ENCODE measurements at places on chromosomes 3 and 15.

DNA sequence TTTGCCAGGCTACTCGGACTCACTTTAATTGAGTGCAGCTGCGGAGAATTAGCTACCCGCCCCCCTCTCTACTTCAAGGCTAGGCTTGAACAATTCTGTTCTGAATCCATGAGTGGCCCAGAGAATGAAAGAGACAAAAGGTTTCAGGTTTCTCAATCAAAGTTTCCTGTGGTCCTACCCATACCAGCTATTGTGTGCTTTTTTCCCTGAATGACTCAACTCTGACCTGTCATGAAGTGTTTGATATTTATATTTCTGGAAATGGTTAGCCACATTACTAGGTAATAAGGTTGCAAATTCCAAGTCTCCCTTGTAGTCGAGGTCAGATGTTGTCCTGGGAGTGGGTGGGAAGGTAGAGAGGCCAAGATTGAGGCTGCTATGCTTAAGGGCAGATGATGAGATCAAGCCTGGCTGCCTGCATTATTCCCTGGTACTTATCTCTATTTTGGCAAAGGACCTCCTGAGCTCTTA, 392.7 kb upstream of the TBL1XR1 start:
- no peak for DNase-seq

GRCh38 chr3:114362815-114363214, 69.0 kb downstream of the TIGIT start:
- DNase-seq: no peak

GRCh38 chr3:143383421-143383820, 263.9 kb downstream of the CHST2 start:
- DNase-seq: no peak

GRCh38 chr15:76439542-76439941, 103.0 kb downstream of the ISL2 start:
- DNase-seq: no peak

DNA sequence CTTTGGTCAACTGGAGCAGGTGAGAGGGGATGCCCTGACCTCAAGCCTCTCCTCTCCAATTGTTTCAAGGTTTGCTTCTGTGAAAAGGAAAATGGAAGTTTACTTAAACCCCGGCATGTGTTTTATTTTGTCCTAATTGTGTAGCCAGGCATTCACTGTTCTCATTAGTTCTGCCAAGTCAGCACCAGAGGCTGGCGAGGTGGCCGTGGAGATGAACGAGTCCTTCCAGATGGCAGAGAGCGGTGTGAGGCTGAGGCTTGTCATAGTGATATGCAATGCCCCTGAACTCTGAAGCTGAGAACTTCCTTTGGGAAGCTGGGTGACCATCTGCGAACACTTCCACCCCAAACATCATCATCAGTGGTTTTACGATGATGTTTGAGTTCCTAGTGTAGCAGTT, 199.6 kb downstream of the TJP1 start:
- no peak for DNase-seq

GRCh38 chr3:8651418-8652323, 7.1 kb upstream of the SSUH2 start:
- no peak for DNase-seq

DNA sequence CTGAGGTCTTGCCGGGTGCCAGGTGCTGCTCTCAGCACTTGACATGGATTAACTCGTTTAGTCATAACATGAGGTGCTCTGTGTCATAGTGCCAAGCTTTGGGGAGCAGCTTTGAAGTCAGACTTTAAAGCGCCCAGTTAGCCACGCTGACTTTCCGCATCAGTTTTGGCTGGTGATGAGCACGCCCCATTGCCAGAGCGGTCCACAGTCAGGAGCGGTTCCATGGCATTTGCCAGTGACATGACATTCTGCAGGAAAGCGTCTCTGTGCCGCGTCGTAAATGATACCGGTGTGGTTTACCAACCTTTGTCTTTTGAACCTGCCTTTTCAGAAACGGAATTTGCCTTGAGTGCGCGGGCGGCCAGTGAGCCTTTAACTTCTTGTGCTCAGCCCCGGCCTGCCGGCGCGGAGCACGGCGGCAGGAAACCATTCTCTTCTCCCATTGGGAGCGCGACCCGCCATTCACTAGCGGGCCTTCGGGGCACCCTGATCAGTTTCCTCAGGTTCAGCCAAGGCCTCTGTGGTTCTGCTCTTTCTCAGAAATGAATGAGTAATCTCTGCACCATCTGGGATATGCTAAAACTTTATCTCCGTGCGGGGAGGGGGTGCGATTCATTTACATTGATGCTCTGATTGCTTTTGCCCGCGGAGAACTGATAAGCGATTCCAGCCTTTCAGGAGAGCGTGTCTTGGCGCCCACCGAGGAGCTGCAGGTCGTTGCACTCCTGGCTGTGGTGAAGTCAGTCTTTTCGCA, 1.7 kb upstream of the SLC2A2 start:
- DNase-seq: no peak

- DNase-seq: no peak
Measured at GRCh38 chr3:117427081-117427480, 717.5 kb downstream of the TUSC7 start.

GRCh38 chr3:195440379-195440778, 2.4 kb downstream of the ACAP2 start:
- DNase-seq: no peak

DNA sequence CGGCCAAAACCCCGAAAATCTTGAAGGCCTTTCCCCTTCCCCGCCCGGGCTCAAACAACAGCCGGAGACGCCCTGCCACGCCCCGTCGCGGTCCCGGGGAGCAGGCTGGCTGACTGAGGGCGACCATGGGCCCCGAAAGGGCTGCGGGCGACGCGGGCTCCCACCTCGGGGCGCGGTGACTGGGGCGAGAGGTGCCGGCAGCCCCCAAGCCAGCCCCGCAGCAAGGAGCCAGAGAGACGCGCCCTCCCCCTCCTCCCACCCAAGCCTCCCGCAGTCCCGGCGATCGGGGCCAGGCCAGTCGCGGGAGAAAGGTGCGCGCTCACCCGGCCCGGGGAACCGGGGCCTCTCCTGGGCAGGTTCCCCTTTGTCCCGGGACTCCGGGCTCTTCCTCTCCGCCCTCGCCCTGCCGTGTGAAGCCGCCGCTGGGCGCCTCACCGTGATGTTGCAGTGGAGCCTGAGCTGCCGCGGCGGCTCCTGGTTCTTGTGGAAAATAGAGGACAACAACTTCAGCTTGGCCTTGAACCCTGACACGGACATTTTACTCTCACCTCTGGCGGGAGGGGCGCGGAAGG, 30.6 kb upstream of the ZSCAN2 start:
- DNase-seq: peak; percentile 29

GRCh38 chr3:110456001-110456400, 615.6 kb upstream of the NECTIN3 start:
- DNase-seq: no peak

- DNase-seq: no peak
Measured at GRCh38 chr3:118543832-118544231, 490.8 kb downstream of the IGSF11 start.

DNA sequence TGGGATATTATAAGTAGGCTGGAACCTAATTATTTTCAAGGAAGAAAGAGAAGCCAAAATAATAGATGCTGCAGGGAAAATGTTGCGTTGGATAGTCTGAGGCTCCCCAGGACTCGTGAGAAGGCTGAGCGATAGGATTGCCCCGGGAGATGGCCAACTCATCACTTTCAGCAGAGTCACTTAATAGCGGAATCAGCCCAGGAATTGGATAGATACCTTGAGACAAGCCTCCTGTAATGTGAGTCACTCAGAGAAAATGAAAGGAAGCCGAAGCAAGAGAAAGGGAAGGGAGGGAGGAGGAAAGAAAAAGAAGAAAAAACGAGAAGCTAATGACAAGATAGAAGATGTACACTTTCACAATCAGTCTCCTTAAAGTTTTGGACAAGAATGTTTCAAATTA, 94.3 kb downstream of the SQOR start:
- DNase-seq: no peak

DNA sequence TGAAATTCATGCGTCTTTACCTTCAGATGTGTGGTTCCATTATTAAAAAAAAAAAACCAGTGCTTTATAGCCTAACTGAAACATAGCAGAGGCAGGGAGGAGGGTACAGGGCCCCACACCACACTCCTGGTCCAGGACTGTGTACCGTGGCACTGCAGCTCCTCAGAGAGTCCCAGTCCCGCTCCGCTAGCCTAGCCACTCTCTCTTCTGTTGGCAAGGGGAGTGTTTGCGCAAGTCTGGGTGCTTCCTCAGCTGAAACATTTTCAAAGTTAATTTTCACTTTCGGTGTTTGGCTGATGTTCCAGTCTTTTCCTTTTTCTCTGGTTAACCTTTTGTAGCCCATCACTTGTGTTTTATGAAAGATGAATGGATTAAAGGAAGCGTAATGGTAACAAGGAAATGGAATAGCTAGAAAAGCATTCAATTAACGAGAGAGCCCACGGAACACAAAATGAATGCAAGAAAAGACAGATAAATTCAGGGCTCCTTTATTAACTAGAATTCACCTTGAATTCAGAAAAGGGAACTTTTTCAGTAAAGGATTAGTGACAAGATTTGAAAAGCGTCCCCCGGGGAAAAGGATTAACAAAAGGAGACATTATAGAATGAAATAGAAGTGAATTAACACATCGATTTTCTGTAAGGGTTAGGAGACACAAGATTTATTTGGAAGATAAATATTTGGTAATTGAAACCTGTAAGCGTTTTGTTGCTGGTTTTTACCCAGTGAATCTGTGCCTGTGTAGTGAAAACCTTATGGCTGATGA, 177.0 kb downstream of the CACNA2D3 start:
- no peak for DNase-seq

- DNase-seq: no peak
Measured at GRCh38 chr15:51104512-51104911, 9.8 kb upstream of the TNFAIP8L3 start.

DNA sequence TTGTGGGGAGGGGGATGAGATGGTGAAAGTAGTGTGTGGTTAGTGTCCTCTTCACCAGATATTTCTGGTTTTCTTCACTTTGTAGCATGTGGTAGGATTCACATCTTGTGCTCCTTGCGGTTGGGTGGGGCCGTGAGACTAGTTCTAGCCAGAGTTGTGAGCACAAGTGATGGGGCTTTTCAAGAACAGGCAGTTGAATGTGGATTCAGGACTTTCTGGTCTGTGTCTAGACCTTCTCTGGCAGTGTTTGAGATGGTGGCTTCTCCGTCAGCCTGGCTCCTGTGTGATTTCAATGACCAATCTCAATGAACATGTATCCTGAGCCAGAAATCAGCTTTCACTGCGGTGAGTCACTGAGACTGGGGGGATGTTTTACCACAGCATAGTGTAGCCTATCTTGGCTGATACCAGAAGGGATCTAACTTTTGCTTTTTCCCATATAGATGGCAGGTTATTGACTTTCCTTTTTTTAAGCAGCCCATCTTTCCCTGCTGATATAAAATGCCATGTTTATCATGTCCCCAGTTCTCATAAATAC, 82.6 kb downstream of the RPLP1 start:
- no peak for DNase-seq

GRCh38 chr3:113070681-113071113, 79.9 kb downstream of the GTPBP8 start:
- DNase-seq: no peak

- no peak for DNase-seq
Measured at GRCh38 chr3:77139624-77140023, 99.7 kb downstream of the ROBO2 start.

- DNase-seq: no peak
Measured at GRCh38 chr15:91345736-91346135, 245.7 kb downstream of the SV2B start.

- no peak for DNase-seq
Measured at GRCh38 chr3:39150148-39150802, 3.1 kb downstream of the CSRNP1 start.

DNA sequence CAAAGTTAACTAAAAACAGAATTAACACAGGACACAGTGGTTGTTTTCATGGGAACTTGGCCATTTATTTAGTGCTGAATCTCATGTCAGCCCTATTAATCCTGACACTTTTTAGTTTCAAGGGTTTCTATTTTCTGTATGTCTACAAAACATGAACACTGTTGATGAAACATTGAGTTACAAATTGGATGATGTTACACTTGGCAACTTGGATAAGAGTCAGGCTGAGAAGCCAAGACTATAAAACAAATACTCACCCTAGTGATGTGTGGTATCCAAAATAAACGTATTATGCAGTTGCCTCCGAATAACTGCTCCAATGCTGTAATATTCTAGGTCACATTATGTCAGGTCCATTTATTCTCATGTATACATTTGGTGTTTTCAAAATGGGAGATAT, 349.6 kb downstream of the ZIC1 start:
- no peak for DNase-seq

DNA sequence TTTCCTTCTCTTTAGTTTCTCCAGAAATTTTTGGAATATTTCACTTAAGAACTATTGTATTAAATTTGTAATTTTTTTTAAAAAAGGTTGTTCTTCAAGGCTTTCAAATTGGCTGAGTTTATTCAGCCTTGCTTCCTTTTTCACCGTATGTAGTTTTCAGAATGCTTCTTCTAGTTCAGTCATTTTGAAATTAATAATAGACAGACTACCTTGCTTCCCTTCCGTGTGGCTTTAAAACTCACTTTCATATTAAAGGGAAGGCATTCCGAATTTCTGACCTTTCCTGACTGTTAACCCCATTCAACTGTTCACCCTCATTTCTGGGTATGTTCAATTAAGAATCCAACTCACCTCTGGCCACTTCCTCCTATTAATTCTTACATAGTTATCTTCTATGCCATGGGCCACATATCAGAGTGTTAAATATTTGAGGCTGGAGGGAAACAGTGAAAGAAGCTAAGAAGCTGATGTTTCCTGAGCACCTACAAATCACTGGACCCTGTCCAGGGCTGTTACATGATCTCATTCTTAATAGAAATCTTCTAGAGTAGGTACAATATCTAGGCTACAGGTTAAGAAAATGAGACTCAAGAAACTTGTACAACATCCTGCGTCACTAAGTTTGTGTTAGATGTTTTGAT, 237.5 kb downstream of the P3H2 start:
- no peak for DNase-seq

DNA sequence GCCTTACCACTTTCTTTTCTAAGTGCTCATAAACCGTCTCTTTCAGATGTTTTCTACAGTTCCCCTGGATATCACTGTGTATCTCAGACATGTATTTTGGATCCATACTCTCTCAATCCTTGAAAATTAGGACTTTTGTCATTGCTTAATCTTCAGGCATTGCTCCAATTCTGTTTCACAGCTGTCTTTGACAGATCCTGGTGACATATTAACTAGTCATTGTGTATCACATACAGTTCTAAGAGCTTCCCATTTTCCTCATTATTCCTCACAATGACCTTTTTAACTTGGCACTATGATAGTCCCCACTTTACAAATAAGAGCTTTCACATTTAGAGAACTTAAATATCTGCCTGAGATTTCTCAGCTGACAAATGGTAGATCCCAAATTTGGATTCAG, 151.7 kb downstream of the CLSTN2 start:
- DNase-seq: no peak

DNA sequence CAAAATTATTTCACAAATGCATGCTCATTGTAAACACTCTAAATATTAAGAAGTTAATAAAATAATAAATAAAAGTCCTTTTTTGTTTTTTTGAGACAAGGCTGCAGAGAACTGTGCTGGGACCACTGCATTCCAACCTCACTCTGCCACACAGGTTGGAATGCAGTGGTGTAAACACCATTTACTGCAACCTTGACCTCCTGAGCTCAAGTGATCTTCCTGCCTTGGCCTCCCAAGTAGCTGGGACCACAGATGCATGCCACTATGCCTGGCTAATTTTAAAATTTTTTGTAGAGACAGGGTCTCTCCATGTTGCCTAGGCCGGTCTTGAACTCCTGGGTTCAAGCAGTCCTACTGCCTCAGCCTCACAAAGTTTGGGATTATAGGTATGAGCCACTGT, 578.4 kb downstream of the ZIC1 start:
- DNase-seq: no peak

- no peak for DNase-seq
Measured at GRCh38 chr15:48798319-48798718, 12.6 kb downstream of the CEP152 start.

- no peak for DNase-seq
Measured at GRCh38 chr3:88385090-88385489, 235.3 kb downstream of the C3orf38 start.

- no peak for DNase-seq
Measured at GRCh38 chr3:73214846-73215245, 153.4 kb downstream of the EBLN2 start.

Data from T-helper 17 cell (primary cell).